ENCODE measurements at places on chromosomes 4 and X. TPM values are rescaled to one million over a fixed set of nuclear protein-coding genes. Genes with fewer than 3 reads are reported as not detected.

USP17L22 gene
- total RNA-seq = not detected

- H3K27ac ChIP-seq = peak overlapping the region; percentile 76
- no peak overlapping the region for H3K4me3 ChIP-seq
- no peak for DNase-seq
These were observed 11.8 kb upstream of the DTHD1 start for GRCh38 chr4:36269533-36270173.

- H3K36me3 ChIP-seq = no peaks in the 10 kb centered on the region
- no peaks in the 10 kb centered on the region for H3K27me3 ChIP-seq
- no peak overlapping the region for H3K27ac ChIP-seq
- no peaks in the 10 kb centered on the region for H3K4me1 ChIP-seq
These were observed 222.5 kb upstream of the GPC4 start for GRCh38 chrX:133637765-133638164.

DNA sequence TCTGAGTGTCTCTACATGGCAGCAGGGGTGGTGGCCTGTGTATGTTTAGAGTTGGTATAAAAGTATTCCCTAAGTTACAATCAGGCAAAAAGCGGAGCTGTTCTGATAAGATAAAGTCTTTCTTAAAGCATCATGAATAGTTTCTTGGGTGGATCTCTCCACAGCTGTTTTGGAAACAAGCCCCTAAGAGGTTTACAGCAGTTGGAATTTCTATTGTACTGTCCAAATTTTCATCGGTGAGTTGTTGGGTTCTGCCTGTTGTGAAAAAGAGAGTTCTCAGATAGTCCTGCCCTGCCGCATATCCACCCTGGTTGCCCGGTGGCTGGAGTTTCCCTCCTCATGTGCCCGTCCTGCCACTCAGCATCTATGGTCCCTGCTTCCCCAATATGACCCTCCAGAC, 50.1 kb downstream of the C4orf51 start:
- H3K36me3 ChIP-seq = no peaks in the 10 kb centered on the region
- peaks cover 4% of the 10 kb centered on the region for H3K27me3 ChIP-seq
- H3K4me3 ChIP-seq = no peak overlapping the region
- H3K4me1 ChIP-seq = peaks cover 5% of the 10 kb centered on the region
- DNase-seq = no peak

DNA sequence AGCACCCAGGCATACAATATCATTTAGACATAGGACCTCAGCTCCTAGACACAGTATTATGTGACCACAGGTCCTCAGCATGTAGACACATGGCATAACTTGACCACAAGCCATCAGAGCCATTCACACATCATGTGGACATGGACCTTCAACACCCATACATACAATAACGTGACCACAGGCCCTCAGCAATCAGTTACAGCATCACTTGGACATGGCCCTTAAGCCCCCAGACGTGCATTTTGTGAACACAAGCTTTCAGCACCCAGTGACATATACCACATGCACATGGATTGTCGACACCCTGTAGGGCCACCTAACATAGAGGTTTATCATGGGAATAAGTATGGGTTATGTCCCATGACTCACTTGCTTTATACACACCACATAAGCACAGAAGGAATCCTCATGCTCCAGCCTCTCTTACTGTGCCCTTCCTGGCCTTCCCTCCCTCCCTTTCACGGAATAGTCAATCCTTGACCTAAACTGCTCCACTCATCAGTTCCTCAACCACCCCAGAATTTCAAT, 1.9 kb downstream of the TSPYL2 start:
- H3K4me1 ChIP-seq = peaks cover 19% of the 10 kb centered on the region
- no peaks in the 10 kb centered on the region for H3K27me3 ChIP-seq
- H3K4me3 ChIP-seq = no peak overlapping the region
- H3K36me3 ChIP-seq = peaks cover 22% of the 10 kb centered on the region

- DNase-seq = no peak
- H3K4me1 ChIP-seq = peaks cover 4% of the 10 kb centered on the region
- H3K27me3 ChIP-seq = no peaks in the 10 kb centered on the region
- H3K27ac ChIP-seq = no peak overlapping the region
- peaks cover 5% of the 10 kb centered on the region for H3K36me3 ChIP-seq
These were observed 13.9 kb downstream of the TMEM165 start for GRCh38 chr4:55409468-55410171.

PCYT1B gene
- not detected for total RNA-seq

DNA sequence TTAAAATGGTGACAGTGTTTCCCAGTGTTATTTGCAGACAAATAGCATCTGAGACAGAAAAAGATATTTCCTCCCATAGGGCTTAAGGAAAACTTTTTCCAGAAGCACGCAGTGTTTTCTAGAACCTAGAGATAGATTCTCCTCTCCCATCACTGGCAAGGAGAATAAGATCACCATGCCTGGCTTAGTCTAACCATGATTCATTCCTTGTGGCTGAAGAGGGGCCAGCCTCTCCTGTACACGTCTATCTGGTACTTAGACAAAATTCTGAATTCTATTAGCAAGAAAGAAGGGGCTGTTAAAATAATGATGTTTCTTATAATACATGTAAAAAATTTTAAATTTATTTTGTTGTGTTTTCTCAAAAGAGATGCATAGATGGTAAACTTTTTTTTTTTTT, 296.1 kb upstream of the LDB2 start:
- no peaks in the 10 kb centered on the region for H3K36me3 ChIP-seq
- no peak overlapping the region for H3K27ac ChIP-seq
- no peaks in the 10 kb centered on the region for H3K27me3 ChIP-seq
- H3K4me1 ChIP-seq = no peaks in the 10 kb centered on the region

GAGE12E gene
- not detected for total RNA-seq

DNA sequence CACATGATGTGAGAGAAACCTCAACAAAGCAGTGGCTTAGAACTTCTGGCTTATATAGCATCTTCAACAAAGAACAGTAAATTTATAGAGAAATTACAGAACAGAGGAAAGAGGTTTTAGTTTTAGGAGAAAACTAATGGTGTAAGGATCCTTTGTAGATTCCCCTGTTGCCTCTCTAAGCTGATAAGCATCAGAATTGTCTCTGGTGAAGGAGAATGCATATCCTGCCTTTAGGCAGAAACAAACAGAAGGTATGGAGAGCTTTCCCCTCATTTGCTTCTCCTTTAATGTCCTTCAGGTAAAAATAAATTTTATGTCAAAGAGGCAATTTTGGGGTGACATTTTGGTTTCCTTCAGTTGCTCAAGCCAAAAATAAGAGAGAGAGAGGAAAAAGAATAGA, 625.9 kb downstream of the CCSER1 start:
- H3K4me3 ChIP-seq = no peak overlapping the region
- DNase-seq = no peak

TRO gene
- 4.2 TPM for total RNA-seq

DNA sequence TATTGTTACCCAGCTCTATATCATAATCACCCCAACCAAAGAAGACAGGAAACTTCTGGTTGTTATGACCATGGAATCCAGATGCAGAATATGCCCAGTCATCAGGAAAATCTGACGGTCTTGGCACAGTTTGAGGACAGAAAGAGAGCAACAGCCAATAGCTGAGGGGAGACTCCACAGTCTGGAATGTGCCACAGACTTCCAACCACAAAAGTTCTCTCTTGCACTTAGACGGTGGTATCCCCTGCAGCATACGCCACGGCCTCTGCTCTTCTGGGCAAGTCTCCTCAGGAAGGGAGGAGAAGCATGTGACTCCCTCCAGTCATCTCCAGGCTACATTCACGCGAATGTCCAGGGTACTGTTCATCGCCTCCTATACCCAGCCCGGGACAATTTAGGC, 18.4 kb downstream of the ZNF827 start:
- no peak overlapping the region for H3K4me3 ChIP-seq
- no peaks in the 10 kb centered on the region for H3K4me1 ChIP-seq
- DNase-seq = no peak
- H3K27ac ChIP-seq = no peak overlapping the region

DNA sequence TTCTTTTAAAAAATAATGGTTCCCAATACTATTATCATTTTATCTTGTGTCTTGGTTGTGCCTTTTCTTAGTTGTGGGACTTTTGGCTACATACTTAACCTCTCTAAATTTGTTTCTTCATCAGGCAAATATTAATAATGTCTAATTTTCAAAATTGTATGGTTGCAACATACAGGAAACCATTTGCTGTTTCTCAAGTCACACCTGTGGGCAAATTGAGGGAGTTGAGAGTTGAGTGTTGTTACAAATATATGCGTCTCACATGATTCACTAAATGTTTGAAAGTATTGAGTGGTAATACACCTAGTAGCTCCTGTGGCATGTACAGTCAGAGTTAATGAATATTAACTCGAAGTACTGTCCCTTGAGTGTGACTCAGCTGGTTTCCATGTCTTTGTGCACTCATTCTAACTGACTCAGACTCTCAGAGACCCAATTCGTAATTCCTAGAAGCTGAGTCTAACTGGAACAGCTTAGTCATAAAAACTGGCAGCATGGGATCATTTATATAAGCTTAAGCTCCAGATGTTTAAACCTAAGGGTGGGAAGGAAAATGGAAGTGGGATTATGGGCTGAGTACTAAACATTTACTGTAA, 802.4 kb downstream of the TRIML1 start:
- H3K27ac ChIP-seq = no peak overlapping the region
- H3K4me1 ChIP-seq = no peaks in the 10 kb centered on the region
- no peak for DNase-seq
- no peak overlapping the region for H3K4me3 ChIP-seq
- no peaks in the 10 kb centered on the region for H3K36me3 ChIP-seq

- H3K27ac ChIP-seq = peak overlapping the region; percentile 65
- H3K36me3 ChIP-seq = peaks cover 22% of the 10 kb centered on the region
- peaks cover 43% of the 10 kb centered on the region for H3K4me1 ChIP-seq
- H3K4me3 ChIP-seq = peak overlapping the region; percentile 77
These were observed 2.9 kb downstream of the TMSB4X start for GRCh38 chrX:12977761-12978204.

DNA sequence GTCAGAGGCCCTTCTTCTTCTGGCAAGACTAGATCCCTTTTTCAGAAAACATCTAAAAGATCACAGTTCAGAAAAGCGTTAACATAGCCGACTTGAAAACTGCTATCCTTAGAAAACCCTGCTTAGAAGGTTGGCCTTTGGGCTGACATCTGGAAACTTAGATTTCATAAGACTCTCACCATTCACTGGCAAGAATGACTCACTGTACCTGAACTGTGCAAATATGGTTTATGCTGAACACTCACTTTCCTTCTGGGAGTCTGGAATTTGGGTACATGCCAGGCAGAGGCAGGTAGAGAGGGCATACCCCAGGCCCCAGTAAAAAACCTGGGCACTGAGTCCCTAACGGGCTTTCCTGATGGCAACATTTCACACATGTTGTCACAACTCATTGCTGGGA, 88.8 kb upstream of the GPC3 start:
- no peaks in the 10 kb centered on the region for H3K36me3 ChIP-seq
- H3K4me3 ChIP-seq = no peak overlapping the region
- H3K27me3 ChIP-seq = no peaks in the 10 kb centered on the region

DNA sequence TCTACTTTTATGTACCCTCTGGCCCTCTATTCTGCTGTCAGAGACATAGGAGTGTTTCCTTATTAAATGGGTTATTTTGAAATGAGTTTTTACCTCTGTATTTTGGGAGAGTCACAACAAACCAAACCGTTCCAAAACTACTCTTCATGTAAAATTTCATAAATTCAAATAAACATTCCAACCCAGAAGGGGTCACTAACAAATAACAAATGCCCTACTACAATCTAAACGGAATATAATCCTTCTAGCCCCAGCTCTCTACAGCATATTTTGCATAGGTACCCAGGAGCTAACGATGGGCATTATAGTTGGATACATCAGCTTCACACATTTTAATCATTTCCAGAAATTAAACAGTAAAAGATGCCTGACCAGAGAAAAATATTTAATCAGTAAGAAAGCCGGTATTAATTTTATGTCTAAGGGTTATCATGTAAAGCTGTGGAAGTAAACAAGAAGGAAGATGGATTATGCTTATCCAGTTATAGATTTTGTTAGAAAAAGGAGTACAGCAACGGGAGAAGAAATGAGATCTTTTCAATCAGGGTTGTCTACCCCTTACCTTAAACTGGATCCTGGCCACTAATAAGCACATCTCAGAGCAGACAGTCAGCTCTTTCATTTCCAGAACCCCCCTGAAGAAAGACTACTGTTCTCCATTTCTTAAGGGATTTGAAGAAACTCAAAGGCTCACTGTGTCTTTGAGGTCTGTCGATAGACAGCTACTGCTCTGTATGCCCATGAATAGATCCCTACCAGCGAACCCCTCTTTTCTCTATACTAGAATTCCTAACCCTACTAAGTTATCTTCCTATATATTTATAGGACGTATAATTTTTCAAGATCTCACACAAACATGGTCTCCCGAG, 1.2 kb downstream of the UGDH start:
- peak overlapping the region; percentile 72 for H3K27ac ChIP-seq
- DNase-seq = no peak
- peak overlapping the region; percentile 76 for H3K4me3 ChIP-seq

GRCh38 chr4:87067124-87067885, 132.5 kb downstream of the AFF1 start:
- no peak overlapping the region for H3K4me3 ChIP-seq
- H3K27ac ChIP-seq = no peak overlapping the region
- no peak for DNase-seq

ARHGAP36 gene
- total RNA-seq = not detected

- H3K27ac ChIP-seq = no peak overlapping the region
- peaks cover 16% of the 10 kb centered on the region for H3K36me3 ChIP-seq
- DNase-seq = no peak
These were observed 18.0 kb downstream of the DDX3X start for GRCh38 chrX:41351923-41352322.

- H3K27ac ChIP-seq = no peak overlapping the region
- peaks cover 81% of the 10 kb centered on the region for H3K4me1 ChIP-seq
- no peak for DNase-seq
- H3K4me3 ChIP-seq = no peak overlapping the region
- no peaks in the 10 kb centered on the region for H3K27me3 ChIP-seq
These were observed 324.0 kb downstream of the ARHGAP10 start for GRCh38 chr4:148055844-148056243.

ZFYVE28 gene
- 12.9 TPM for total RNA-seq

ZMYM3 gene
- 16.5 TPM for total RNA-seq

MAGEH1 gene
- total RNA-seq = 15.4 TPM

DNA sequence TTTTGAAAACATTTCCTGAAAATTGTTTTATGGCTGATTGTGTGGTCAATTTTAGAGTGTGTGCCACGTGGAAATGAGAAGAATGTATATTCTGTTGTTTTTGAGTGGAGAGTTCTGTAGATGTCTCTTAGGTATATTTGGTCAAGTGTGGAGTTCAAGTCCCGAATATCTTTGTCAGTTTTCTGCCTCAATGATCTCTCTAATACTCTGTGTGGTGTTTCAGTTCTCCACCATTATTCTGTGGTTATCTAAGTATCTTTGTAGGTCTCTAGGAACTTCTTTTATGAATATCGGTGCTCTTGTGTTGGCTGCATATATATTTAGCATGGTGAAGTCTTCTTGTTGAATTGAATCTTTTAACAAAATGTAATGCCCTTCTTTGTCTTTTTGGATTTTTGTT, 113.3 kb downstream of the LINC00632 start:
- no peaks in the 10 kb centered on the region for H3K27me3 ChIP-seq
- no peak overlapping the region for H3K4me3 ChIP-seq
- H3K27ac ChIP-seq = no peak overlapping the region
- no peaks in the 10 kb centered on the region for H3K4me1 ChIP-seq
- no peak for DNase-seq

GRCh38 chr4:101198682-101199339, 148.5 kb downstream of the PPP3CA start:
- no peak for DNase-seq
- no peak overlapping the region for H3K27ac ChIP-seq
- no peak overlapping the region for H3K4me3 ChIP-seq
- no peaks in the 10 kb centered on the region for H3K36me3 ChIP-seq

- H3K4me3 ChIP-seq = no peak overlapping the region
- H3K36me3 ChIP-seq = no peaks in the 10 kb centered on the region
- no peaks in the 10 kb centered on the region for H3K27me3 ChIP-seq
- DNase-seq = no peak
These were observed 115.1 kb downstream of the CPEB2 start for GRCh38 chr4:15117270-15117946.

COX7B2 gene
- total RNA-seq = not detected

Data from CD8-positive, alpha-beta memory T cell (primary cell).